Prostate gland (tissue), 2 donors: ENCODE measurements at places on chromosomes 16 and 17. TPM values are rescaled to one million over a fixed set of nuclear protein-coding genes. Genes with fewer than 3 reads are reported as not detected.
A peak's percentile ranks its signal among the peaks of the same experiment; 100 is the strongest.

DNA sequence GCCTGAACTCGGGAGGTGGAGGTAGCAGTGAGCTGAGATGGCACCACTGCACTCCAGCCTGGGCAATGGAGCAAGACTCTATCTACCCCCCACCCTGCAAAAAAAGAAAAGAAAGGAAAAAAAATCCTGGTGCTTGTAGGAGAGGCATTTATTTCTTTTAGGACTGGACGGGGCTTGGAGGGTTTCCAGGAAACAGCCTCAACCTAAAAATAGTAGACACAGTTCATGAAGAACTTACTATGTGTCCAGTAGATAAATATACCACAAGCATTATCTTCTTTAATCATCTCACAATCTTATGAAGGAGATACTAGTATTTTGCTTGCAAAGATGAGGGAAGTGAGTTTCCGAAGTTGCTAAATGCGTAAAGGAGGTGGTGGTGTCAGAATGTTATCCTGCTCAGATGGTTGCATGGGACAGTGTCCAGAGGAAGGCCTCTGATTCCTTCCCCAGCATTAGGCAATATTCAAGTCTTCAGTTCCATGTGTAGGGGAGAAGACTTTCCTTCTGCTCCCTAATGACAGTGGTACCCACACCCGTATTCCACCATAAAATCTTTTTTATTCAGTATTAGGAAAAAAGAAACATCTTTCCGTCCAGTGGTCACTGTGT is 263.2 kb downstream of the WWOX start:
- H3K36me3 ChIP-seq, result no peaks in the 10 kb centered on the region
- H3K27ac ChIP-seq, result no peak overlapping the region
- no peak for DNase-seq

DNA sequence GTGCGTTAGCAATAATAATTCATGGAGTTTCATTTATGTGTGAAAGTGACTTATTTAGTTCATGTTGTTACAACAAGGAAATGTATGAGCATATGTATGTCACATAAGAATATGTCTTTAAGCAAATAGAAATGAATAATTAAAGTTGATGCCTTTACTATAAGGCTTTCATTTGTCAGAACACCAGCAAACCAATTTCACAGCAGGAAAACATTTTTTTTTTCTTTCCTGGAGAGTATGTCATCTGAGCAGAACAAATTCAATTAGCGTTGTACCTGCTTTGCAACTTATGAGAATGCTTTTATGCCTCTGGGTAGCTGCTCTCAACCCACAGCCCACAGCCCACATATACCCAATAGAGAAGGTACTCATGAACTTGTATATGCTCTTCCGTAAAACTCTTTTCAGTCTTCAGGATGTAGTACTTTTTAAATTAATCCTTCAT is 26.3 kb upstream of the APOH start:
- no peak for DNase-seq
- H3K4me3 ChIP-seq, result no peak overlapping the region
- no peaks in the 10 kb centered on the region for H3K4me1 ChIP-seq
- no peaks in the 10 kb centered on the region for H3K27me3 ChIP-seq

- DNase-seq, result no peak
- no peaks in the 10 kb centered on the region for H3K27me3 ChIP-seq
- H3K4me1 ChIP-seq, result no peaks in the 10 kb centered on the region
- H3K36me3 ChIP-seq, result no peaks in the 10 kb centered on the region
- no peak overlapping the region for H3K4me3 ChIP-seq
These were observed 69.8 kb downstream of the TMEM100 start for GRCh38 chr17:55652825-55653224.

DNA sequence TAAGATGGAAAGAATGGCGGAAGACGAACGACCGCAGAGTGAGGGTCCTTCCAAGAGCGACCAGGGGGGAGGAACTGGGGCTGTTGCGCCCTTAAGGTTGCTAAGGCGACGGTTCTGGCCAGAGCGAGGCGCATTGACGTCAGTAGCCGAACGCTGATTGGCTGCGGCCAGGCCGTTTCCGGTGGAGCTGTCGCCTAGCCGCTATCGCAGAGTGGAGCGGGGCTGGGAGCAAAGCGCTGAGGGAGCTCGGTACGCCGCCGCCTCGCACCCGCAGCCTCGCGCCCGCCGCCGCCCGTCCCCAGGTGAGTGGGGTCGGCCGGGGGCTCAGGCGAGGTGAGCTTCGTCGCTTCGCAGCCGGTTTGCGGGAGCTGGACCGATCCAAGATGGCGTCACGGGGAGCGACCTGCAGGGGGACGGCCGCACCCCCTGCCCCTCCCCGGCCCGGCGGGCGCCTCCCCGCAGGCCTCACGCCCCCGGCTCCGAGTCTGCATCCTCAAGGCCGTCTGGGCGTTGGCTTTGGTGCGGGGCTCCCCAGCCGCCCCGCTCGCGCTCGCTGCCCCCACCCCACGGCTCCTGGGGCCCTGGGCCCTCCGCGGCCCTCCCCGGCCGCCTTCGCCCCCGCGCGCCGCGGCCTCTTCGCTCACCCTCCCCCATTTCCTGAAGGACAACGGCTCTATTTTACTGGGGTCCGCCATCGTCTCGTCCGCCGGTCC is at the start of gene PRKAR1A:
Gene PRKAR1A, plus strand, starts transcription at position 184 of the 713 bp plus-strand sequence. CDS start 2,970 bp downstream, outside the sequence.
- H3K4me3 ChIP-seq, result peak within 1 kb of the TSS; percentile 94
- H3K27me3 ChIP-seq, result no peaks in the 10 kb centered on the region
- H3K27ac ChIP-seq, result peak within 1 kb of the TSS; percentile 98
- DNase-seq, result peak; percentile 96
- no peaks in the 10 kb centered on the region for H3K4me1 ChIP-seq
- no peaks in the 10 kb centered on the region for H3K36me3 ChIP-seq

- H3K4me1 ChIP-seq, result no peaks in the 10 kb centered on the region
- peak overlapping the region; percentile 27 for H3K27ac ChIP-seq
- no peaks in the 10 kb centered on the region for H3K36me3 ChIP-seq
- no peak for DNase-seq
- H3K27me3 ChIP-seq, result no peaks in the 10 kb centered on the region
These were observed 100.0 kb downstream of the METRNL start for GRCh38 chr17:83179374-83179773.

GRCh38 chr17:80220736-80221215 is 549 bp downstream of the SLC26A11 start:
- peaks cover 4% of the 10 kb centered on the region for H3K4me1 ChIP-seq
- peak; percentile 20 for DNase-seq

GRCh38 chr16:11400076-11400475 is 54.8 kb downstream of the RMI2 start:
- no peaks in the 10 kb centered on the region for H3K27me3 ChIP-seq
- no peaks in the 10 kb centered on the region for H3K36me3 ChIP-seq
- H3K27ac ChIP-seq, result no peak overlapping the region
- no peaks in the 10 kb centered on the region for H3K4me1 ChIP-seq

- H3K27me3 ChIP-seq, result no peaks in the 10 kb centered on the region
- peak; percentile 7 for DNase-seq
- H3K27ac ChIP-seq, result peak overlapping the region; percentile 92
- no peaks in the 10 kb centered on the region for H3K36me3 ChIP-seq
- H3K4me1 ChIP-seq, result peaks cover 4% of the 10 kb centered on the region
- peak overlapping the region; percentile 77 for H3K4me3 ChIP-seq
These were observed 30.9 kb downstream of the FAM222B start for GRCh38 chr17:28811651-28812090.

DNA sequence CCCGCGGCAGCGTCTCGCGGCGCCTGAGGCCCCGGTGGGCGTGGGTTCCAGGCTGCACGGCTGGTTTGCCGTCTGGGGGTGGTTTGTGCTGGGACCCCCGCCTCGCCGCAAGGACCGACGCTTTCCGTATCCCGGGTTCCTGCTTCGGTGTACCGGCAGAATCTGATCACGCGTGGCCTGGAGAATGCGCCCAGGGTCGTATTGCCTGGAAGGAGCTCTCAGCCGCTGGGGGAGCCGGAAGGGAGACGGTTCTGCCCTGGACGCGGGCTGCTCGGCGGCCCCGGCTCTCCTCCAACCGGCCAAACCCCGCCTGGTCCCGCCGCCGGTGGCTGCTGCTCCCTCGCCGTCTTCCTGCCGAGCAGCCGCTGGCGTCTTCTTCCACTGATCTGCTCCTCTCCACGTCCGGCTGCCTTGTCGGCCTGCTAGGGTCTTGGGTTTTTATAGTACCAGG is 39.8 kb downstream of the ZNF778 start:
- no peaks in the 10 kb centered on the region for H3K36me3 ChIP-seq
- H3K4me3 ChIP-seq, result peak overlapping the region; percentile 28
- H3K4me1 ChIP-seq, result peaks cover 7% of the 10 kb centered on the region
- H3K27ac ChIP-seq, result no peak overlapping the region
- no peaks in the 10 kb centered on the region for H3K27me3 ChIP-seq

GRCh38 chr17:29945281-29945680 is 3.8 kb downstream of the EFCAB5 start:
- H3K27me3 ChIP-seq, result no peaks in the 10 kb centered on the region
- no peak overlapping the region for H3K27ac ChIP-seq
- H3K4me1 ChIP-seq, result no peaks in the 10 kb centered on the region
- no peaks in the 10 kb centered on the region for H3K36me3 ChIP-seq
- no peak for DNase-seq
- H3K4me3 ChIP-seq, result no peak overlapping the region

DNA sequence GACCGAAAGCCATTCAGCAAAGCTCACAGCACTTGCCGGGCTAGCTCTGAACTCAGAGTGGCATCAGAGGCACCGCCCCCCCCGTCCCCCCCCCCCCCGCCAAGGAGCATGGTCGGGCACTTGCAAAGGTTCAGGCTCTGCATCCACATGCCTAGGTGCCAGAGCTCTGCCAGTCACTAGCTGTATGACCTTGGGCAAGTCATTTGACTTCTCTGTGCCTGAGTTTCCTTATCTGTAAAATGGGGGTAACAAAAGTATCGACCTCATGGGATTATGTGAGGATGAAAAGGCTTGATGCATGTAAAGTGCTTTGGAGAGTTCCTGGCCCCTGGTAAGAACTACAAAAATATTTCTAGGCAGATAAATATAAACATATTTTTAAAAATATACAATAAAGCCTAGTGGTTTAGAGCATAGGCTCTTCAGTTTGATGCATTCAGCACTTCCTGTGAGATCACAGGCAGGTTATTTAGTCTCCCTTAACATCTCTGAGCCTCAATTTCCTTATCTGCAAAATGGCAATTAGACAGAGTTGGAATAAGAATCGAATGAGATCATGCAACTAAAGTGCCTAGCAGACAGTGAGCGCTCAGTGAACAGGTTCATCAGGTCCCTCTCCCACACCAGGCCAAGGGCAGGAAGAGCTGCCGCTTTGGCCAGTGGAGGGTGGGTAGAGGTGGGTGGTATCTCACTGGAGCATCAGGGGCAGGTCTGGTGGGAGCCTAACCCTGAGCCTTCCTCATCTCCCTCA is 117.2 kb downstream of the CYLD start:
- H3K4me1 ChIP-seq, result no peaks in the 10 kb centered on the region
- no peaks in the 10 kb centered on the region for H3K27me3 ChIP-seq
- DNase-seq, result no peak
- H3K36me3 ChIP-seq, result no peaks in the 10 kb centered on the region
- H3K4me3 ChIP-seq, result no peak overlapping the region

The GRAPL gene
- total RNA-seq, result not detected

The VASN gene
- 97.4 TPM for total RNA-seq

The HOXB4 gene
- total RNA-seq, result 0.41 TPM

The CLEC18B gene
- total RNA-seq, result 8.2 TPM

The KRTAP17-1 gene
- total RNA-seq, result not detected

The TBC1D3 gene
- not detected for total RNA-seq

The PPP1R1B gene
- total RNA-seq, result 108 TPM

The KRTAP1-1 gene
- not detected for total RNA-seq
